ENCODE measurements at places on chromosomes 7 and 10.

DNA sequence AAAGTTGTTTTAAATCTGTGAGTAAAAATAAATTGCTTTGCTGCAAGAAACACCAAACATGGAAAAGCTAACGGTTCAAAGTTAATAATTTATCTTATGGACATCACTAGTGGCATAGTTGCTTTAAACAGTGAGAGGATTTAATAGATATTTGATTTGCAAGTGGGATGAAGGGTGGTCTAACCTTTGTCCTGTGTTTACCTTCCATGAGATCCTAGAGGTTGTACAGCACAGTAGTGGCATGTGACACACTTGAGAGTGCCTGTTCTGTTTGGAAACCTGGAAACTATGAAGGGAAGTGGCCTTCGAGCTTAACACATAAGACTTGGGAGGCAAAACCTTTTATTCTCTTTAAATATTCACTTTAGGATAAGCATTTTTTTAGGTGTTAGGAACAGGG lies 16.0 kb downstream of the EGFR start:
- no peak for DNase-seq

GRCh38 chr7:145986248-145986874 lies 130.2 kb upstream of the CNTNAP2 start:
- no peak for DNase-seq

- DNase-seq, result no peak
These were observed 9.2 kb downstream of the TBXAS1 start for GRCh38 chr7:139838276-139838675.

DNA sequence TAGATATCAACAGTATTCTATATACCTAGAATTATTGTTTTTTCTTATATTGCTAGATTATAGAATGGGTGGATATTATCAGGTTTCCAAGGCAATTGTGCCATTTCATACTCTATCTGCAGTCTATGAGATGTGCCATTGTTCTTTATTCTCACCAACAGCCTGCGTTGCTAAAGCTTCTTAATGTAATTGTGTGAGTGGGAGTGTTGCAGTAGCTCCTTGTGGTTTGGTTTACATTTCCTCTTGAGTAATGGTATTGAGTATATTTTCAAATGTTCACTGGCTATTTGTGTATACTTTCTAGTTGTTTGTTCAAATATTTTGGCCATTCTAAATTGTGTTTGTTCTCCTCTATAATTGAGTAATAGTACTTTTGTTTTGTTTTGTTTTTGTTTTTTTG lies 199.2 kb downstream of the TFEC start:
- DNase-seq, result no peak

GRCh38 chr7:7138897-7139296 lies 43.4 kb upstream of the C1GALT1 start:
- DNase-seq, result no peak

- DNase-seq, result no peak
These were observed 68.4 kb upstream of the HABP2 start for GRCh38 chr10:113484487-113484886.

- DNase-seq, result no peak
These were observed 3.6 kb upstream of the LANCL2 start for GRCh38 chr7:55361560-55361959.

DNA sequence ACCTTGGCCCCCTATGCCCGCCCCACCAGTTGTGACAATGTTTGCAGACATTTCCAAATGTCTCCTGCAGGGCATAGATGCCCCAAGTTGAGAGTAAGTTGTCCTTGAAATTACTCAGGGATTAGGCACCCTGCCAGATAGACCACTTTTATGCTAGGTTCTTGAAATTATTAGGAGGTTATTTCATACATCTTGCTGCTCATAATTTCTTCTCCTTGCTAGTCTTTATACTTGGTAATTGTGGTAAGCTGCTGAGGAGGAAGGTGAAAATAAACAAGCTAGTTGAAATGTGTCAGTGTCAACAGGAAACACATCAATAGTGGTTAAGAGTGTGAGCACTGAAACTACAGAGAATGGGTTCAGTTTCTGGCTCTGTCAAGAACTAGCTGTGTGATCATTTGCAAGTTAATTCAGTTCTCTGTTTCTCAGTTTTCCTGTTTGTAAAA lies 63.7 kb upstream of the AOAH start:
- DNase-seq, result no peak

- no peak for DNase-seq
These were observed 41.8 kb downstream of the NUP205 start for GRCh38 chr7:135599471-135599870.

DNA sequence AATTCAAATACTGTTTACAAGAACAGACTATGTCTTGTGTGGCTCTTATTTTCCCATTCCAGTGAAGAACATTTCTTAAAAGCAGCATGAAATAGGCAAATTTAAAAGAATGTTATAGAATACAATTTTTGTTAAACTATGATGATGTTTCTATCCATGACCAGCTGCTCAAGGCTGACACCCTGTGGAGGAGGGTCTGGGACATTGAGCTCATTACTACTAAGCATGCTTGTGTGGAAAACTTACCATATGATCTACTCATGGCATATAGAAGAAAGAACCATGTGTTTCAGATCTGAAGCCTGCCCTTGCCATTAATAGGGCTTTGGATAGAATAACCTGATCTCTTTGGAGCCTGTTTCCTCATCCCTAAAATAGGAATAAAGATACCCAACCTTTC lies 125.0 kb downstream of the FOXP2 start:
- DNase-seq, result no peak

DNA sequence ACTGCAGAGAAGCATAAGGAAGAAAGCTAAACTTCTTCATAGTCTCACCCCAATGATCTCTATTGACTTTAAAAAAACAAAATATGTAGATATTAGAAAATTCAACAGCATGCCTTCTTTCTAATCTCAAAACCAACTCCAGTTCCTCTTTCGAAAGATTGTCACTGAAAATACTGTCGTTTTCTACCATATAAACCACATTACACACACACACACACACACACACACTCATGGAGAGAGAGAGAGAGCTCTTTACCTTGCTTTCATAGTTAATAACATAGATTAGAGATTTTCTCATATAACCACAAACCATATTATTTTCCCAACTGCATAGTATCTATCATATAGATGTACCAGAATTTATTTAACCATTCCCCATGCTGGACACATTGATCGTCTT lies 296.2 kb upstream of the MGMT start:
- no peak for DNase-seq

DNA sequence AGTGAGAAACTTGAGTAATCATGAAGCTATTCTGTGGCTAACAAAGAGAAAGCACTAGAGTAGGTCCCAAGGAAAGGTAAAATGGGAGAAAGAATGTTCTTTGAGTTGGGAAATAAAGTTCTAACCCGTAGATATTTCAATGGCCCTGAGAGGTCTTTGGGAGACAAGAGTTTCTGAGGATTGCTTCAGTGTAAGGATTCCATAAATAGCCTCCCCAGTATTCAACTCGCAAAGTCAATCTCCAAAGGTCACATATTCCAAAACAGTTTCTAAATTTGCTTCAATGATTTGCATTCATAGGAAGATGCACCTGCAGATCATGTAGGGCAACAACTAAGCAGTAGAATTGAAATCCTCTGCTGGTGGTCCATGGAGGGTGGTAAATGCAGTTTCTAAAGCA lies 238.5 kb downstream of the TMEM178B start:
- DNase-seq, result no peak

- DNase-seq, result no peak
These were observed 34.3 kb upstream of the TMEM26 start for GRCh38 chr10:61487506-61487905.

DNA sequence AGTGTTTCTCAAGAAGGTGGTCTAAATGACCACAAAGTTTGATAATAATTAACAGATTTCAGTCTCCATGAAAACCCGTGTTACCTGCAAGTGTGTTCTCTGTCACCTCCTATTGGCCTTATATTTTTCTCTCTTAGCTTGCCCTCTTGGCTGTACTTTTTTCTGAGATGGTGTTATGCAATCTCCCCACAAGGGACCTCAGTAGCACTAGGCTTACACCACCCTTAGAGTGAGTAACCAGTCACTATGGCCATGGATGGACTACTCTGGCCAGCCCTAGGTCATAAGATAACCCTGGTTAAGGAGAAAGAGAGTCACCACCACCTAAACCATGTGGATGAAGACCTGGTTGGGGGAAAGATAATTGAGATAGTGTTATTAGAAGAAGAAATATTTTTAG lies 76.8 kb downstream of the NPSR1 start:
- no peak for DNase-seq

GRCh38 chr7:132935608-132936007 lies 146.3 kb downstream of the CHCHD3 start:
- no peak for DNase-seq

DNA sequence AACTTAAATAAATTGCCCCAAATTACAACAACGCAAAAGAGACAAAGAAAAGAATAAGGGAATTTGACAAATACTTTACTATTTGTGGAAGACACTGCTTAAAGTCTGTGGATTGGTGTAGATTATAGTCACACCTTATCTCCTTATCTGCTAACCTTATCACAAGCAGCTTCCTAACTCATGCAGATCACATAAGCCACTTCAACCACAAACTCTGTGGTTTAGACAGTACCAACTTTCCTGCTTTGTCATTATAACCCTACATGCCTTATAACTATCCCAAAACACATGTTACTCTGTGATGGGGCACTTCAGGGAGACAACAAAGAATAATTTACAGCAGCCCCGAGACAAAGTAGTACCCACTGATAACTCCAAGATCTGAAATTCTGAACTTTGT lies 41.5 kb upstream of the PPP3CB start:
- no peak for DNase-seq

GRCh38 chr10:122713091-122713885 lies 13.6 kb upstream of the C10orf120 start:
- DNase-seq, result no peak

DNA sequence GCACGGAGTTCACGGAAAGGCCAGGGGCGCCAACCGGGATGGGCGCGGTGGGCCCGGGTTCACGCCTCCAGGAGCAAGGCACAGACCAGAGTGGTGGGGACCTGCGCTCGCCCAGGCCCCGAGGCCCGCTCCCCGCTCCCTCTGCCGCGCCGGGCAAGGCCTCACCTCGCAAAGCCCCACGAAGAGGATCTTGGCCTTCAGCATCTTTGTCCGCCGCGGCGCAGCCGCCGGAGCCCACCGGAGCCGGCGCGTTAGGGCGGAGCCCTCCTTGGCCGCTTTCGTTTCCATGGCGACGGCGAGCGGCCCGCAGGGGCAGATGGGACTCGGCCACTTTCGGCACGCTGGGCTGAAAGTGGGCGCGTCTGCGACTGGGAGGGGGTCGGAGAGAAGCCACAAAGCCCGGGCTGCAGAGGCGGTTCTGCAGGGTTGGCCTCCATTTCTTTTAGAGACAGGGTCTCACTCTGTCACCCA lies 944.4 kb upstream of the ZNF722 start:
- no peak for DNase-seq

DNA sequence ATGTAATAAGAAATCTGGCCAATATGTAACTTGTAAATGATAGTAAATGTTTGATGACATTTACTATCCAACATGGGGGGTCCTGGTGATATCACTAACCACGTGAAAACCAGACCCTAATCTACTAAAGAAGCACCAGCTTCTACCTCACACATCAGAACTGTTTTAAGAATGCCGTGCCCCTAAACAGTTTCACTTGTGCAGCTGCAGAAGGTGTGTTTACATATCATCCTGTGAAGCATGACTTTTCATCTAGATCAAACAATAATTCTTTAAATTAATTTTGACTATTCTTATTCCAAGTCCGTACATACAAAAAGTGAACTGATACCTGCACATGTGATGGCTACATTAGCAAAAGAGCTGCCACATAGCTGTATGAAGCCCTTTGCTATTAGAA lies 61.0 kb downstream of the STEAP1B start:
- DNase-seq, result no peak

DNA sequence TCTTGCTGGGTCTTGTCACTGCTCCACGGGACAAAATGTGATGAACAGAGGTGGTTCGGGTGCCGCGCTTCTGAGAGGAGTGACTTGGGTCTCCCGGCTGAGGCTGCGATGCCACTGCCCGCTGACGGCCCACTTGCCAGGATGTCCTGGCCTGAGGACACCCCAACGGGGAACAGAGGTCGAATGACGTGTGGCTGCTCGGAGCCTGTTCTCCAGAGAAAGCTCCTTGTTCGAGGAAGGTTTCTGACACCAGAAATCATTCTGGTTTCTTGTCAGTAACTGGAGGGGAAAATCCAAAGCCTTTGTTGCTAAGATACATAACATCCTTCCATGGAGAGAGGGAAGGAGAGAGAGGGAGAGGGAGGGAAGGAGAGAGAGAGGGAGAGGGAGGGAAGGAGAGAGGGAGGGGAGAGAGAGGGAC lies 236.4 kb downstream of the WDR37 start:
- no peak for DNase-seq

- DNase-seq, result no peak
These were observed 21.6 kb downstream of the PRPF18 start for GRCh38 chr10:13608246-13608853.

DNA sequence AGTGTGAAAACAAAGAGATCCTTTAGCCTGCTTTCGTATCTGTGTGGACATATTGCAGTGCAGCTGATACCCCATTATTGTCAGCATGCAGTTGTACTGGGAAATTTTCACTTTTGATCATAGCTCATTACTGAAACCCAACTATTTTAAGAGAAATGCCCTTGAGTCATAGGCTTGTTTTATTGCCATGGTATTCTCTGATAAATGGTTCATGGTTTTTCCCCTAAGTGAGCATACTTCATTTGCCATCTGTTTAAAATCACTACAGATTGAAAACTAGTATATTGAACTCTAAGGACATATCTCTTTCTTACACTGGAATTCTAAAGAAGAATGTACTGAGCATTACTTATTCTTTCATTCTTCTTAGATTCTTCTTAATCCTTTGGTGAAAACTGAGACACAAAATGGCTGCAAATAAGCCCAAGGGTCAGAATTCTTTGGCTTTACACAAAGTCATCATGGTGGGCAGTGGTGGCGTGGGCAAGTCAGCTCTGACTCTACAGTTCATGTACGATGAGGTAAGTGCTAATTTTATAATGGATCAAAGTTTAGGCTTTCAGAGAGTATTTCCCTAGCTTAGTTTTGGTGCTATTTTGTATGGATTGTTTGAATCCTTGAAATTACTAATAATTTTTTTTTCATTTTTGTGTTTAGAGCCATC lies 63.0 kb downstream of the RALA start:
- DNase-seq, result no peak

- no peak for DNase-seq
These were observed 103.9 kb downstream of the ZMYND11 start for GRCh38 chr10:239109-239508.

DNA sequence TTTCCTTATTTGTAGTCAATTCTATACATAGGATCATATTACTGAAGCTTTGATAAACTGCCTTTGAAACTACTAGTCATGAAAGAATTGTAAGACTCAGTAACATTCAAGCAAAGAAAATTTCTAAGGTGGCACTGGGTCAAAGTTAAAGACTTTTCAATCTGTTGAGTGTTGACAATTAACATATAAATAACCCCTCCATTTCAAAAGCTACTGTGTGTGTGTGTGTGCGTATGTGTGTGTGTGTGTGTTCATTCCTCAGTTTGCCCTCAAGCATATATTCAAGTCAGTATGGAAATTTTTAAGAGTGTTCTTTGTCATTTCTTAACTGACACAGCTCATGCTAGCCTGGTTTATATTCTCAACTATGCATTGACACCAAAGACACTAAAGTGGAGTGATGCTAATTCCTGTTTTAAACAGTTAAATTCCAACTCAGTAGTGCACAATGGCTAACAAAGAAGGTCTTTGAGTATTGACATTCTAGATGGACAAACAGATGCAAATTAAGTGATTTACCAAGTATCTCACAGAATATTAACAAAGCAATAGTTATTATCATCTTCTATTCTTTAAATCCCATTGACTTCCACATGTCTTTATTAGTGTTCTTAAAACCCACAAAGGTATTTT lies 314.8 kb upstream of the GRM3 start:
- DNase-seq, result no peak

- no peak for DNase-seq
These were observed 347.5 kb upstream of the ZMIZ1 start for GRCh38 chr10:78721231-78721630.

- no peak for DNase-seq
These were observed 8.6 kb upstream of the SUN1 start for GRCh38 chr7:823649-824048.

All from T-helper 17 cell (primary cell).